Left colon (tissue), 2 donors: ENCODE measurements at places on chromosomes 16 and 17. TPM values are rescaled to one million over a fixed set of nuclear protein-coding genes. Genes with fewer than 3 reads are reported as not detected.

The SLC5A11 gene
- 2.8 TPM for total RNA-seq

The HOXB2 gene
- total RNA-seq, result 2.5 TPM

The LGALS9B gene
- total RNA-seq, result 46.2 TPM

The KRT25 gene
- not detected for total RNA-seq

The PPL gene
- 15.6 TPM for total RNA-seq

The CCL17 gene
- total RNA-seq, result not detected

The LLGL2 gene
- total RNA-seq, result 447 TPM
